ENCODE measurements at places on chromosomes 3 and 15.

GRCh38 chr3:184691397-184692231, 20.2 kb downstream of the MAGEF1 start:
- no peaks in the 10 kb centered on the region for H3K36me3 ChIP-seq
- DNase-seq = no peak
- peaks cover 45% of the 10 kb centered on the region for H3K27me3 ChIP-seq
- no peaks in the 10 kb centered on the region for H3K4me1 ChIP-seq

GRCh38 chr3:45232521-45232920, 6.4 kb upstream of the TMEM158 start:
- H3K36me3 ChIP-seq = no peaks in the 10 kb centered on the region
- no peak overlapping the region for H3K27ac ChIP-seq
- H3K4me3 ChIP-seq = no peak overlapping the region

GRCh38 chr15:57600197-57600596, 8.5 kb downstream of the MYZAP start:
- no peak overlapping the region for H3K4me3 ChIP-seq
- H3K36me3 ChIP-seq = no peaks in the 10 kb centered on the region
- no peaks in the 10 kb centered on the region for H3K4me1 ChIP-seq
- H3K27ac ChIP-seq = no peak overlapping the region
- H3K27me3 ChIP-seq = no peaks in the 10 kb centered on the region
- no peak for DNase-seq

GRCh38 chr15:29854413-29854812, 32.1 kb upstream of the TJP1 start:
- H3K36me3 ChIP-seq = no peaks in the 10 kb centered on the region
- no peak overlapping the region for H3K4me3 ChIP-seq
- peaks cover 11% of the 10 kb centered on the region for H3K4me1 ChIP-seq

DNA sequence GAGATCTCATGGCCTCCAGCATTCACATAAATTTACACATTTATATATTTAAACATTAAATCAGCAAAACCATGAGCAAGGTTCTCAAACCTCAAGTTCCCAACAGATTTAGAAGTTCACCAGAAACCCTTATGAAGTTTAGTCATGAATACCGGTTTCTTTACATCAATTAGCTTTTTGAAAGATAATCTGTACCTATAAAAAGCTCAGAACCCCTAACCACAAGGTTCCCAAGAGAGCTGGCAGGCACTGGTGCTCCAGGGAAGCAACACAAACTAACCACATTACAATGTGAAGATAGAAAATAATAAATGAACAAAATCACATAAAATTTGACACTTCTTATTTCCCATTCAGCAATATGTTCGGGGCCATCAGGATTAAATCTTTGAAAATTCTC, 150.9 kb downstream of the FBN1 start:
- H3K27me3 ChIP-seq = no peaks in the 10 kb centered on the region
- no peaks in the 10 kb centered on the region for H3K36me3 ChIP-seq
- H3K4me3 ChIP-seq = no peak overlapping the region
- no peaks in the 10 kb centered on the region for H3K4me1 ChIP-seq
- no peak for DNase-seq
- no peak overlapping the region for H3K27ac ChIP-seq

DNA sequence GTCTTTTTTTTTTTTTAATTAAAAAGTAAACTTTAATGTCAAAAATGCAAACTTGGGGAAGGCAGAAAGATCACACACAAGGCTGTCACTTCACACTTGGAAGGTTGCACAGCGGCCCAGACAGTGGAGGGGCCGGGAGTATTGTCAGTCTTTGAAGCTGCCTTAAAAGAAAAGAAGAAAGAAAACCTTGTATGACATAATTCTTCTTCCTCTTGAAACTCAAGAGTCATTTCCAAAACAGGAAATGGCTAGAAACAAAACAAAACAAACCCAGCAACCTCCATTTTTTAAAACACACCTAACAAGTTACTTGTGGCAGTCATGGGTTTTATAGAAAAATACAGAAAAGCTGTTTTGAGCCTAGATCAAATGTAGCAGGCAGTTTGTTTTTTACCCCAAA, 68.1 kb upstream of the MAGI1 start:
- no peak overlapping the region for H3K27ac ChIP-seq
- no peak overlapping the region for H3K4me3 ChIP-seq
- no peak for DNase-seq
- H3K27me3 ChIP-seq = 0 out of 3 replicates have a peak, but pooled peaks cover 2% of the 10 kb centered on the region

GRCh38 chr3:156483426-156483825, 71.5 kb downstream of the SSR3 start:
- H3K27me3 ChIP-seq = no peaks in the 10 kb centered on the region
- no peak for DNase-seq
- H3K36me3 ChIP-seq = no peaks in the 10 kb centered on the region
- no peak overlapping the region for H3K27ac ChIP-seq
- H3K4me3 ChIP-seq = no peak overlapping the region

GRCh38 chr3:110814170-110815007, 257.2 kb upstream of the NECTIN3 start:
- H3K27ac ChIP-seq = no peak overlapping the region
- peaks cover 8% of the 10 kb centered on the region for H3K4me1 ChIP-seq
- no peak for DNase-seq
- H3K4me3 ChIP-seq = no peak overlapping the region
- H3K27me3 ChIP-seq = no peaks in the 10 kb centered on the region

DNA sequence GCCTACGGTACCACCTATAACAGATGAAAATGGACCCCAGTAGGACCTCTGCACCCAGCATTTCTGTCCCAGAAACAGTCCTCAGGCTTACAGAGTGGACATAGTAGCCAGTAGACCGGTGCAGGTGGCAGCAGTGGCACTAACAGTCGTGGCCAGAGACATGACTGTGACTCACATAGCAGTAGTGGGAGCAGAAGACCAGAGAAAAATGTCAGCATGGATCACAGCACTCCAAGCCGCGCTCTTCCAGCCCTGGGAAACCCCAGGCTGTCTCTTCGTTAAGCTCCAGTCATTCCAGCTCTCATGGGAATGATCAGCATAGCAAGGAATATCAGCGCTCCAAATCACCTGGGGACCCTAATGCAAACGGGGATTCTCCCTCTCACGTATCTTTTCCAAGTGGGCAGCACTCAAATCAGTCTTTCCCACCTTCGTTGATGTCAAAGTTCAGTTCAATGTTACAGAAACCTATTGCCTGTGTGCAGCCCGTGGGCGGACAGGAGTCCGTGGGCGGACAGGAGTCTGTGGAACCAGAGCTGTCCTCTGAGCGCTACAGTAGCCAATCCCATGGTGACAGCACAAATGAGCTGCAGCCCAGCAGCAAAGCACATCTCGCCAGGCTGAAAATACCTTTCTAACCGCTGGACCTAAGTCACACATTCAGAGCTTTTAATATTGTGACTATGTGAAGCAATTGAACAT, 10.5 kb downstream of the BFSP2 start:
- H3K27me3 ChIP-seq = no peaks in the 10 kb centered on the region
- no peak overlapping the region for H3K27ac ChIP-seq
- no peaks in the 10 kb centered on the region for H3K4me1 ChIP-seq
- H3K36me3 ChIP-seq = no peaks in the 10 kb centered on the region

DNA sequence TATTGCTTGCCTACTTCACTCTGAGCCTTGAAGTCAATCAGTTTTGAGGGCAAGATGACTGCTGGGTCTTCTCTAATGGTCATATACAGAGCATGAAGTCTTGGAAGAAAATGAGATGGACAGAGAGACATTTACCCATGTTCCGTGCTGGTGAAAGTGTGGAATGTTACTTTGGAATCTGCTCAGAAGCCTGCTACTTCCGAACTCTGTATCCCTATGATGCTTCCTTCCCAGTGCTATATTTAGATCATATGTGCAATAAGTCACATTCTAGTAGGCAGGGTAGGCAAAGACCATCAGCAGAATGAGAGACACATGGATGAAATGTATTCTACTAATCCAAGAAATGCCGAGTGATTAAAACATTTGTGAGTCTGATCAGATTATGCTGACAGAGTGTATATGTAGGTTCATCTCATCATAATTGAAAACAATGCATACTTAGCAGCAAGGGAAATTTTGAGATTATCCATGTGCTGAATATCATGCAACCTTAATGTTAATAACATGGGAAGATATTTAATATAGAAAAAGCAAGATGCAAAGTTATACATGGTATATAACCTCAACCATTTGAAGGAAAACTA, 60.5 kb downstream of the RAB7A start:
- no peaks in the 10 kb centered on the region for H3K27me3 ChIP-seq
- peaks cover 5% of the 10 kb centered on the region for H3K36me3 ChIP-seq
- no peak overlapping the region for H3K4me3 ChIP-seq
- no peak overlapping the region for H3K27ac ChIP-seq
